ENCODE measurements at places on chromosomes 16 and 17.
A peak's percentile ranks its signal among the peaks of the same experiment; 100 is the strongest.

- DNase-seq, result no peak
Observed at GRCh38 chr17:42227849-42228700, 33.8 kb upstream of the GHDC start.

- DNase-seq, result no peak
Observed at GRCh38 chr17:57164814-57165213, 79.8 kb downstream of the AKAP1 start.

DNA sequence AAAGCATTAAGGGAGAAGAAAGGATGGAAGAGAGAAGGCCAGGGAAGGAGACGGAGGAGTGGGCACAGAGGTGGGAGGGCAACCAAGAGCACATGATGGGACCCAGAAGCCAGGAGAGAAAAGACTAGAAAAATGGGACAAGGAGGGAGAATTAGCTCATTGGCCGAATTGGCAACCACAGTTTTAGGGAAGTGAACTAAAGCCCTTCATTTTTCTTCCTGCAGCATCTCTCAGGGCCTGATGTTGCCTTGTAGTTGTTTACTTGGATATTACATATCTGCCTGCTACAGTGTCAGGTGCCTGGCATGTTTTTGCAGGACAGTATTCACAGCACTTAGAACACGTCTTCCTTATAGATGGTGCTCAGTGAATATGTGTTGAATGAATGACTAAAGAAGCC is 19.0 kb downstream of the EMP2 start:
- no peak for DNase-seq

- no peak for DNase-seq
Observed at GRCh38 chr17:49616601-49617131, 41.0 kb downstream of the NXPH3 start.

DNA sequence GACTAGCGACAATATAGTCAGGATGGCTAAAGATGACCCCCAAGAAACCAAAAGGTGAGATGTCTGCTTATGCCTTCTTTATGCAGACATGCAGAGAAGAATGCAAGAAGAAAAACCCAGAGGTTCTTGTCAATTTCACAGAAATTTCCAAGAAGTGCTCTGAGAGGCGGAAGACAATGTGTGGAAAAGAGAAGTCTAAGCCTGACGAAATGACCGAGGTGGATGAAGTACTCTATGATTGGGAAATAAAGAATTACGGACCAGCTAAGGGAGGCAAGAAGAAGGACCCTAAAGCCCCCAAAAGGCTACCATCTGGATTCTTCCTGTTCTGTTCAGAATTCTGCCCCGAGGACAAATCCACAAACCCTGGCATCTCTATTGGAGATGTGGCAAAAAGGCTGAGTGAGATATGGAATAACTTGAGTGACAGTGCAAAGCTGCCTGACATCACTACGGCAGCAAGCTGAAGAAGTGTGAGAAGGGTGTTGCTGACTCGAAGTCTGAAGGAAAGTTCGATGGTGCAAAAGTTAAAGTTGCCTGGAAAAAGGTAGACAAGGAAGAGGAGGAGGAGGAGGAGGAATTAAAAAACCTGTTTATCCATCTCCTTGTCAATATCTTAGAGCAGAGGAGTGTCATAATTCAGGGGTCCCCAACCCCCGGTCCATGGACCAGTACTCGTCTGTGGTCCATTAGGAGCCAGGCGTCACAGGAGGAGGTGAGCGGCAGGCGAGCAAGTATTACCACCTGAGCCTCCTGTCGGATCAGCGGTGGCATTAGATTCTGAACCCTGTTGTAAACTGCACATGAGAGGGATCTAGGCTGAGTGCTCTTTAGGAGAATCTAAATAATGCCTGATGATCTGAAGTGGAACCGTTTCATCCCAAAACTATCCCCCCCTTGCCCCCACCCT is 25.1 kb upstream of the ADGRG1 start:
- no peak for DNase-seq

- DNase-seq, result no peak
Observed at GRCh38 chr17:12282056-12282455, 261.4 kb downstream of the MAP2K4 start.

DNA sequence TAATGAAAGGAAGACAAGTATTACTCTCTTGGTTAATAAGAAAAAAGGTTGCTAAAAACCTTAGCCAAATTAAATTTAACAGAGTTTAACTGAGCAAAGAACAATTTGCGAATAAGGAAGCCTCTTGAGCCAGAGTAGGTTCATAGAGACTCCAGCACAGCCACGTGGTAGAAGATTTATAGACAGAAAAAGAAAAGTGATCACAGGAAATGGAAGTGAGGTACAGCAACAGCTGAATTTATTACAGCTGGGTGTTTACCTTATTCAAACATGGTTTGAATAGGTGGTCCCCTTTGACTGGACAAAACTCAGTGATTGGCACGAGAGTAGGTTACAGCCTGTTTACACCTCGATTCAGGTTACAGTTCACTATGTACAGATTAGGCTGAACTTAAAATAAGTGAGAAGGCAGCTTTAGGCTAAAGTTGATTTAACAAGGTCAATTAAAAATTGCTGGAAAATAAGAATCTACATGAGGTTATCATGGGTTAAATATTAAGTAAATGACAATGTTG is 3.3 kb upstream of the CCL15 start:
- DNase-seq, result no peak

DNA sequence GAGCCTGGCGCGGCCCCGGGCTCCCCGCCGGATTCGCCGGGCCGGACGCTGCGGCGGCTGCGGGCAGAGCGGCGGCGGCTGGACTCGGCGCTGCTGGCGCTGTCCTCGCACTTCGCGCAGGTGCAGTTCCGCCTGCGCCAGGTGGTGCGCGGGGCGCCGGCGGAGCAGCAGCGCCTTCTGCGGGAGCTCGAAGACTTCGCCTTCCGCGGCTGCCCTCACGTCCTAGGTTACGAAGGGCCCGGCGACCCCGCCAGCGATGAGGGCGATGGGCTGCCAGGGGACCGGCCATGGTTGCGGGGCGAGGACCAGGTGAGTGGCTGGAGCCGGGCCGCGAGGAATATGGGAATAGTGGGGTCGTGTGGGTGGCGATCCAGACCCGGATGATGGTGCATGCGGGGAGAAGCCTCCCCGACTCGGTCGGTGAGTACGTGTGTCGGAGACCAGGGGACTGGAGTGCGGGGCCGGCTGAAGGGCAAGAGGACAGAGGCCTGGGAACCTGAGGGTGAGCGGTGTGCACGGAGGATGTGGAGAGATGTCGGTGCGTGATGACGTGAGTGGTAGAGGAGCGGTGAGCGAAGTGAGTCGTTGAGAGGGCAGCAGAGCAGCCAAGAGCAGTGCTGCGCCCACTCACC is 517 bp downstream of the RUNDC1 start:
- peak; percentile 77 for DNase-seq

DNA sequence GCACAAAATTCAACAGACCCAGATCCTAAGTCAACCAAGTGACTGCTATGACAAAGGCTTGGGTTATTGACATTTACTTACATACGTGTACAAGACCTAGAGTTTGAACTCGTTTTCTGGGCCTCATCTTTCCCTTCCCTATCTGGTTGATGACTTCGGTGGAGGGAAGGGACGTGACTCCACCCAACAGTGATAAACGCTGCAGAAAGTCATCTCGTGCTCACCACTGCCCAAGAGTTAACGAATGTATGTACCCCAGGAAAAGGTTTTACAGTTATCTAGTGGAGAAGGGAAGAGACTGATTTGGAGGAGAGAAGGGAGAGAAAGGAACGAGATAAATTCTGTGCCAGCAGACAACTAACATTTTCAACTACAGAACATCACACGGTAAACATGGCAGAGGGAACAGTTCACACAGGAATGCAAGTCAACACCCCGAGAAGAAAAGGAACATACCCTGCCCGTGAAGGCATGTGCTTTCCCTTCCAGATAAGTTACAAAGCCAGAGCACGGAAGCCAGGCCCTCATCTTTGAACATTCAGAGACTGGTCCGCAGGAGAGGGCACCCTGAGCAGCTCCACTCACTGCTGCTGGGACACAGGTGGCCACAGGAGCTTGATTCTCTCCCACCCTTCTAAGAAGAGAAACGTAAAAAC is 13.9 kb upstream of the CYTH1 start:
- no peak for DNase-seq

GRCh38 chr16:86761111-86762031 is 183.0 kb downstream of the FOXL1 start:
- DNase-seq, result peak; percentile 70

DNA sequence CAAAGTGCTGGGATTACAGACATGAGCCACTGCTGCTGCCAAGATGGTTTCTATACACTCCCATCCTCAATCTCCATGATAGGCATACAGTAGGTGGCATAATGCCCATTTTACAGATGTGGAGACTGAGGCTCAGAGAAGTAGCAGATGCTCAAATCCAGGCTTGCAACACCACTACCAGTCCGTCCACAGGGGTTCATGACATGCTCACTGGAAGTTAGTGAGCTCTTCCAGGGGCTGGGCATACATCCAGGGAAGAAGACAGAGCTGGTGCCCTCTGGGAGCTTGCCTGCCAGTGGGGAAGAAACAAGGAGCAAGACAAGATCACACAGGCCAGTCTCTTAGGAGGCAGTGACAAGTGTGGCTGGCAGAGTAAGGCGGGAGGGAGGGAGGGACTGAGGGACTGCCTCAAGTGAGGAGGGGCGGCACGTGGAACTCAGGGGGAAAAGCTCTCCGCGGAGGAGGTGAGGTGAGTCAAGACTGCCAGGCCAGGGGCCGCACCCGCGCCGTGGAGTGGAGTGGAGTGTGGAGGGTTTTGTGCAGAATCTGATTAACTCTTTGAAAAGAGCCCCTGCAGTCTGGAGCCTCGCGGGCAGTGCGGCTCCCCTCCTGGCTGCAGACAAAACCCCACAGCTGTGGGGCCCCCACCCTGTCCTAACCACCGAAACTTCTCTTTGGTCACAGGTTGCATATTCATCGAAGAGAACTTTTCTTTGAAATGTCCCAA is 27.9 kb downstream of the SREBF1 start:
- no peak for DNase-seq

GRCh38 chr16:27863377-27863776 is 200.1 kb downstream of the GSG1L start:
- DNase-seq, result no peak

- DNase-seq, result no peak
Observed at GRCh38 chr17:68277807-68278206, 13.1 kb downstream of the SLC16A6 start.

DNA sequence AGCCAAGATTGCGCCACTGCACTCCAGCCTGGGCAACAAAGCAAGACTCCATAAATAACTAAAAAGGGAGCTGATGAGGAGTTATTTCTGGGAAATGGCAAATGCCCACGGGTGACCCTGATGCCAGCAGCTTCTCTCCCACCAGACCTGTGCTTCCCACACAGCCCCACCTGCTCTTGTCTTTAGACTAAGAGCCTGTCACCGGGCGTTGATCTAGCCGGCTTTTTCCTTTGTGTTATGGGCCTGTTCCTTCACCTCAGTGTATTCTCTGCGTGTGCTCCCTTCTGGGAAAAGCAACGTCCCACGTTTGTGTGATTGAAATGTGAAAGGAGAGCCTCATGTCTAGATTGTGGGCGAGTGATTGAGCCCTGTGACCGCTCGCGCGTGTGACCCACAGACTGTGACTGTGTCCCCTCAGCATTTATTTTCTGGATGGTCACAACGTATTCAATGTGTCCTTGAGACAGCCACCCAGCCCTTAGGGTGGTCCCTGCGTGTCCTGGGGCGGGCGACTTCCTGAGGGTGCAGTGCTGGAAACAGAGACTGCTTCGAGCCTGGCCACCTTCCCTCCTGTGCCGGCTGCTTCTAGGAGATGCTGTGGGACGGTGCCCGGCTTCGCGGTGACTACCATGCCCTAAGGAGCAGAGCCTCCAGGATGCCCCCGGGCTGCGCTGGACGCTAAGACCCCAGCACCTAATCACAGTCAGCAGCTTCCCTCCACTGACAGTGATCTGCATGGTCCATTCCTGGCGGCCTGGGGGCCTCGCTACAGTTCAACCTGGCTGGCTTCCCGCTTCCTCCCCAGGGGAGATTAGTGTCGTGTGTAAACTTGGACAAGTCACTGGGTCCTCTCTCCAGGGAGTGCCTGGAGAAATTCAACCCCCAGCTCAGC is 7.8 kb upstream of the RNPS1 start:
- DNase-seq, result no peak

GRCh38 chr17:57357830-57358430 is 101.6 kb downstream of the MSI2 start:
- DNase-seq, result peak; percentile 12

DNA sequence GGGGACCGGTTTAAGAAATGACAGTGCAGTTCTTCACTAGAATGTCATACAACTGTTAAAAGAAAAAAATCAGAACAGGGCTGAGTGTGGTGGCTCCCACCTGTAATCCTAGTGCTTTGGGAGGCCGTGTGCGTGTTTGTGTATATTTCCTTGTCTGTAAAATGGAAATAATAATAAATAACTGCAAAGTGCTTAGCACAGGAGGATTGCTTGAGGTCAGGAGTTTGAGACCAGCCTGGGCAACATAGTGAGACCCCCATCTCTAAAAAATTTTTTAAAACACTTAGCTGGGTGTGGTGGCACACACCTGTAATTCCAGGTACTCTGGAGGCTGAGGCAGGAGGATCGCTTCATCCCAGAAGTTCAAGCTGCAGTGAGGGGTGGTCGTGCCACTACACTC is 2.5 kb downstream of the ACSM3 start:
- no peak for DNase-seq

- DNase-seq, result no peak
Observed at GRCh38 chr16:71474864-71475263, 12.8 kb upstream of the ZNF23 start.

- DNase-seq, result no peak
Observed at GRCh38 chr17:73838815-73839214, 194.6 kb upstream of the SDK2 start.

GRCh38 chr17:82848022-82848592 is 8.3 kb upstream of the ZNF750 start:
- DNase-seq, result peak; percentile 41

DNA sequence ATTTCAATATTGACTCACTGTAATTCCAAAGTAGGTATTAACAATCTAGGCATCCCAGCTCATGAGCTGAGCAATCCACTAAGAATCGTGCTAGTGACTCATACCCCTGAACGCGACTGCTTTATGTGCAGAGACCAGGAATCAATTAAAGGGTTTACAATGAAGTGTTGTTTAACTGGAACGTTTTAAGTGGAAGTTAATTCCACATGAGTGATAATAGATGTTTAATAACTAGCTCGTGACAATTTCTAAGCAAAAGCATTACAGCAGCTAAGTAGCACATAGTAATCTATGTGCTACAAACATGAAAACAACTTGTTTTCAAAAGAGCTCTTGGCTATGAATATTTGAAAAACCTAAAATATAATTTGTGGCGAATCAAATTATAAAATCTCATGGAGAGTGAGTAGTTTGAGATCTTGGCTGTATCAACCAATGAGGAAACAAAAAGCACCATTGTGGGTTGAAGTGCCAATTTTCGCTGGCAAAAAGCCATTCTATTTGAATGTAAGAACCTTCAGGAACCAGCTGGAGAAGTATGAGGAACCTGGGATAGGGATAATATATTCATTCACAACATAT is 9.4 kb downstream of the GJC1 start:
- no peak for DNase-seq

- DNase-seq, result peak; percentile 75
Observed at GRCh38 chr16:30184096-30184890, 891 bp downstream of the CORO1A start.
